ENCODE measurements at places on chromosomes 1 and 21.

- no peaks in the 10 kb centered on the region for H3K27me3 ChIP-seq
- H3K4me3 ChIP-seq: no peak overlapping the region
- H3K4me1 ChIP-seq: no peaks in the 10 kb centered on the region
- DNase-seq: no peak
- H3K27ac ChIP-seq: no peak overlapping the region
- no peaks in the 10 kb centered on the region for H3K36me3 ChIP-seq
Observed at GRCh38 chr1:157584503-157584902, 13.4 kb downstream of the FCRL4 start.

GRCh38 chr1:30804352-30804751 lies 46.8 kb upstream of the LAPTM5 start:
- no peaks in the 10 kb centered on the region for H3K27me3 ChIP-seq
- no peak overlapping the region for H3K4me3 ChIP-seq
- DNase-seq: no peak

DNA sequence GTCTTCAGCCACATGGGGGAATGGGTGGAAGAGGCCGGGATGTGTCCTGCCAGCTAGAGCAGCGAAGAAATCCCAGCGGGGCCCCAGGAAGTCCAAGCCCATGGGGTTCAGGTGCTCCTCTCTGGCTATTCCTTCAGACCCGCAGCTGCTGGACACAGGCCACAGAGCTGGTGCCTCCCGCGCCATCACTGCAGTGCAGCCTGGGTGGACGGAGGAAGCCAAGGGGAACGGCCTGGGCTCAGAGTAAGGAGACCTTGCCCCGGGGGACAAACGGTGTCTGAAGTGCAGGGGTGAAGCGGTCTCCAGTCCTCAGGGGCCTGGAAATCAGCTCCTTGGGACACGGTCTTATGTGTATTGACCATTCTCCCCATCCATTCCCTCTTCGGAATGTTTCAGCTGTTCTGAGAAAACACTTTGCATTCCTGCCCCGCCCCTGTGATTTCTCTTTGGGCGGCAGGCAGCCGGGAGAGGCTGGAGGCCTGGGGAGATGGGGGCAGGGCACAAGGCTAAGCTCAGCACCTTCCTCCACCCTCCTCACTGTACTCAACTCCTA lies 18.4 kb downstream of the MTHFR start:
- no peak overlapping the region for H3K4me3 ChIP-seq
- H3K4me1 ChIP-seq: peaks cover 77% of the 10 kb centered on the region
- peak overlapping the region; percentile 99 for H3K27ac ChIP-seq
- H3K27me3 ChIP-seq: no peaks in the 10 kb centered on the region

DNA sequence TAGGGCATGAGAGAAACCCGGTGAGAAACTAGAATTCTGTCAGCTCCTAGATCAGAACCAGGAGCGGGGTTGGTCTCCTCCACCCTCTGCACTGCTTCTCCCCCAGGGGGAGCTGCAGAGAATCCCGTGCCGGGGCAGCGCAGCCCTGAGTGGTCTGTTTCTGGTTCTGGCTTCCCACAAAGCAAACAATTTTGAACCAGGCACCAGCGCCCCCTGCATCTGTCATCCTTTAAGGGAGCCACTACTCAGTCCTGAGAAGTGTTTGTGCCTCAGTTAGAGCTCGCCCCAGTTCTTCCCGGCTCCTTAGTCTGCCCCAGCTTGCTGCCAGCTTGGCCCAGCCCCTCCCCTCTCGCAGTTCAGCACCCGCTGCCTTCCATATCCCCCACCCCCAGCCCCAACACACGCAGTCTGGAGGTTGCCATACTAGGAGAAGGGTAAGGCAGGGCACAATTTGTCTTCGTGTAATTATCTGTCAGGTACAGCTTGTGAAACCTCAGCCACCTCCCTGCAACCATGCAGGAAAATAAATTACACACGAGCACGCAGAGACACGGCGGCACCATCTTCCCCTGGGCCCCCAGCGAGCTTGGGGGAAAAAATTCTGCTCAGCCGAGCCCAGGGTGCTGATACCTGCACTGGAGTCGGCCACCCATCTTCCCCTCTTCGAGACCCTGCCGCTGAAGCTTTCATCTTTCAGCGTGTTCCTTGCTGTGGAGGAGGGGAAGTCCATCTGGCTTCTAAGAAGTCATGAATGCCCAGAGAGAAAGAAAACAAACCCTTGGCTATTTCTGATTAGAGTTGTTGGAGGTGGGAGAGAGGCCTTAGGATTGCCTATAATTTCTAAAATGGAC lies 62.6 kb upstream of the CD1D start:
- peak; percentile 31 for DNase-seq
- H3K27me3 ChIP-seq: peaks cover 39% of the 10 kb centered on the region
- no peak overlapping the region for H3K4me3 ChIP-seq
- H3K4me1 ChIP-seq: peaks cover 7% of the 10 kb centered on the region
- no peaks in the 10 kb centered on the region for H3K36me3 ChIP-seq

GRCh38 chr1:192630521-192631287 lies 5.2 kb upstream of the RGS13 start:
- no peak overlapping the region for H3K4me3 ChIP-seq
- DNase-seq: no peak
- peaks cover 29% of the 10 kb centered on the region for H3K4me1 ChIP-seq
- H3K27me3 ChIP-seq: no peaks in the 10 kb centered on the region

DNA sequence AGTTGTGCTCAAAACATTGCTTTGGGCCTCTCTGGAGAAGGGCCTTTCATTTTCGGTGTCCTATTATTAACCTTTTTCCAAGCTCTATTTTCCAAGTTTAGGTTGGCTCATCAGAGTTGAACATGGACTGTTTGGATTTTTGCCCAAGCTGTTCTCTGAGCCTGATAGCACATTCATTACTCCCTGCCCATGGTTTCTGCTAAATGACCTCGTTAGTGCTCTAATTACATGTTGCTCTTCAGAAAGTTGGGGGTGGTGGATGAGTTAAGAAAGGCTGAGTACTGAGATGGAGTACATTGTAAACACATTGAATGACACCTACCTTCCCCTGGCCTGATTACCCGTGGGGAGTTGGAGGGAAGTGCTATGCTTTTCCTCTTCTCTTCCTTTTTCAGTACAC lies 38.9 kb downstream of the LMO4 start:
- no peaks in the 10 kb centered on the region for H3K36me3 ChIP-seq
- H3K27me3 ChIP-seq: no peaks in the 10 kb centered on the region

DNA sequence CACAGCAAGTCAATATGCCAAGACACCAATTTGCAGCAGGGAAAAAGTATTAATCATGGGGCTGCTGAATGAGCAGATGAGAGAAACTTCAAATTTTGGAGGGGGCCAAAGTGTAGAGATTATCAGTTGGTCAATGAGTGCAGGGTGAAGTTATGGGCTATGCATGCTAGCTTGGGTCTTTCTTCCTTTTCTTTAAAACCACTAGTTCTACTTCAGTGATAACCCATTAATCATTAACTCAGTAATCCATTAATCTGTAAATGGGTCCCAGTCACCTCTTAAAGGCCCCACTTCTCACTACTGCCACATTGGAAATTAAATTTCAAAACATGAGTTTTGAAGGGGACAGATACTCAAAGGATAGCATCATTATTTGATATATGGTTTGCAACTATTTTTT lies 688.6 kb upstream of the ADGRL4 start:
- DNase-seq: no peak
- H3K4me1 ChIP-seq: no peaks in the 10 kb centered on the region
- H3K36me3 ChIP-seq: no peaks in the 10 kb centered on the region

- H3K27me3 ChIP-seq: no peaks in the 10 kb centered on the region
- no peaks in the 10 kb centered on the region for H3K4me1 ChIP-seq
- no peak for DNase-seq
- no peak overlapping the region for H3K4me3 ChIP-seq
- H3K27ac ChIP-seq: no peak overlapping the region
Observed at GRCh38 chr1:18041102-18041501, 66.5 kb upstream of the IGSF21 start.

GRCh38 chr1:176142973-176143372 lies 64.1 kb downstream of the COP1 start:
- no peak overlapping the region for H3K4me3 ChIP-seq
- DNase-seq: no peak
- H3K27ac ChIP-seq: no peak overlapping the region
- peaks cover 3% of the 10 kb centered on the region for H3K4me1 ChIP-seq
- no peaks in the 10 kb centered on the region for H3K27me3 ChIP-seq

- H3K4me1 ChIP-seq: peaks cover 19% of the 10 kb centered on the region
- H3K4me3 ChIP-seq: no peak overlapping the region
- no peaks in the 10 kb centered on the region for H3K36me3 ChIP-seq
- H3K27me3 ChIP-seq: no peaks in the 10 kb centered on the region
Observed at GRCh38 chr1:6688001-6688400, 13.6 kb downstream of the DNAJC11 start.

DNA sequence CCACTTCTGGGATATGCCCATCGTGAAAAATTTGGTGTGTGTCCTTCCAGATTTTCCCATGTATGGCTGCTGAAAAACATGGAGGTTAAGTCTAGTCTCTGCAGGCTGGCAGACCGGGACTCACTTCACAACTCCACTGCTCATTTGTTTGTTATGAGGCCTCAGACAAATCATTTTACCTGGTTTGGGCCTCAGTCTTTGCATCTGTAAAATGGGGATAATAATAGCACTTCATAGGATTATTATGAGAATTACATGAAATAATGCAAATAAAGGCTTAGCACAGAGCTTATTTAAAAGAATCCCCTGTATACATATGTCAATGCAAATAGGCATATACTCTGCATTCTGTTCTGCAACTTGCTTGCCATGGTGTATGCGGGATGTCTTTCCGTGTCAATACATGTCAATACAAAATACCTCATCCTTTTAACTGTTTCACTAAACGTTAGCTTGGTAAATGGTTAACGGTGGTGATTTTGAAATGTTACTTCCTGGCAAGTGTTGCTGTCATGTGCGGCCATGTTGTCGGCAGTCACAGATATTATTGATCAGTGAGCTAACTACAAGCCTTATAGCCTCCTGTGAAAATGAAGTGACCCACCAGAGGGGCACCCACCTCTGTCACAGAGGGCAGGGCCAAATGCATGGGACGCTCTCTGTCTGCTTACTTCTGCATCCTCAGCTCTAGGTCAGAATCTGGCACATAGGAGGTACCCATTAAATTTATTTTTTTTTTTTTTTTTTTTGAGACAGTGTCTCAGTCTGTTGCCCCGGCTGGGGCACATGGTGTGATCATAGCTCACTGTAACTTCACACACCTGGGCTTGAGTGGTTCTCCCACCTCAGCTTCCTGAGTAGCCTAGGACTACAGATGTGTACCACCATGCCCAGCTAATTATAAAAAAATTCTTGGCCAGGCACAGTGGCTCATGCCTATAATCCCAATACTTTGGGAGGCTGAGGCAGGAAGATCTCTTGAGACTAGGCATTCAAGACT lies 4.3 kb downstream of the LCK start:
- H3K27ac ChIP-seq: no peak overlapping the region
- H3K4me3 ChIP-seq: no peak overlapping the region
- no peak for DNase-seq
- H3K4me1 ChIP-seq: peaks cover 24% of the 10 kb centered on the region
- H3K36me3 ChIP-seq: no peaks in the 10 kb centered on the region
- no peaks in the 10 kb centered on the region for H3K27me3 ChIP-seq
